Head of caudate nucleus (tissue), 42 donors: ENCODE measurements at places on chromosomes 5 and 9.

DNA sequence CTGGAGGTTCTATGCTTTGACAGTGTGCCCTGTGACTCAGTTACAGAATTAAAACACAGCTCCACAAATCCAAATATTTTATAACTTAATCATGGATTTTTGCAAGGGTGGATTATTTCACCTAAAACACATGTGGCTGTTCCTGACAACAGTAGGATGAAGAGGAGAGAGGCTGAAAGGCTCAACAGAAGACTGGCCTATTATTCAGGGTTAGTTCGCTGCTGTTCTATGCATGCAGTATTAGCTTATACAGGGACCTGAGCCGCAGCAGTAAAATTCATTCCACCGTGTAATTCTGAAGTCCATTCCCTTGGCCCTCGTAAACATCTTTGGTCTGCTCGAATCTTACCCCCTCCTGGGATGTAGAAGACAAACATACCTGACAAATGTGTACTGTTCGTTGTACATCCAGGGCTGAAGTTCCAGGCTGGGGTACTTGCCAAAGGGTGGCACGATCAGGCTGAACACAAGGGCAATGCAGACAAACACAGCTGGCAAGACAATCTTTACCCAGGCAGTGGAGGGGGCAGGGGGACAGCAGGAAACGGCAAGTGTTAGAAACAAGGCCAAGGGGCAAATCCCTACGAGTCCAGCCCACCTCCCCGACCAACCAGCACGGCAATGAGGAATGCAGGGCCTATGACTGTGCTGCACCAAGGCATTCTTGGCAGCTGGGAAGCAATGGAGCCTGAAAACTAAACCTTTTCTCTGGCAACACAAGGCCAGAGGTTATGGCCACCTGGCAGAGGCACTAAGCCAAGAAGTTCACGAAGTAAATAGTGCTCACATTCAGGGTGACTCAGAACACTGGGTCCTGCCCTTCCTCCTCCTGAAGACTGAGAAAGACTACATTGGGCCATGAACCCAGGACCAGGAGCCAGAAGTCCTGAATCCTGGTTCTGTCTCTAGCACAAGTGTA is 46.8 kb downstream of the NIPSNAP3B start:
- DNase-seq, result peak; percentile 24

DNA sequence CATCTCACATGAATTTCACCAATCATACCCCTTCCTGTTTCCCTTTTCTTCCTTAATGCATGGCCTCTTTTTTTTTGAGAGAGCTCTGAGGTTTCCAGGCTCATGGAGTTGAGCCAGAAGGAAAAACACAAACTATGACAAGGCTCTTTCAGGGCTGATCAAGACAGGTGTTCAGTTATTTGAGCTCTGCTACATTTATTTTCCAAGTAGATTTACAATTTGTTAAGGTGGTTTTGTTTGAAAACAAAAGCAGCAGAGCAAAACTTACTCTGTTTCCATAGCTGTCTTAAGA is 62.4 kb upstream of the IL7R start:
- DNase-seq, result no peak

- DNase-seq, result no peak
Measured at GRCh38 chr5:6222121-6222520, 156.2 kb downstream of the MED10 start.

DNA sequence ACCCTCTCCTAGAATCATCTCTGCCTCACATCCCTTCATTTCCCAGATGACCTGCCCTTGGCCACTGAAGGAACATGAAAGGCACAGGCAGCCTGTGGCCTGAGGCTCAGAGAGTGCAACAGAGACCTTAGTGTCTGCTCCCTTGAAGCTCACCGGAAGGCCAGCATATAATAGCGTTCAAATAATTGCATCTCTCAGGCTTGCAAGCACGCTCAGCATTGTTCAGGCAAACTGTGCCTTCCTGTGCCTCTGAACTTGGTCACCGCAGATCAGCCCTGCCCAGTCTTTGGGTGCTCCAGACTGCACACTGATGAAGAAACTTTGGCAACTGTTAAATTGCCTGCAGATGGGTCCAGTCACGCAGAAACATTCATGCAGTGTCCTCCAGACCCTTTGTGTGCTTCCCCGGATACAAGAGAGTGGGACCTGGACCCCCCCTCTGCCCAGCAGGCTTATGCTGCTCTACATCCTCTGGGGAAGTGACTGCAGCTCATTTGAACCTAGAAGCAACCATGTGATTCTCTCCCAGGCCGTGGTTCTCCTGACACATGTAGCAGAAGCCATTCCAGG is 216.0 kb upstream of the ANKRD55 start:
- no peak for DNase-seq

DNA sequence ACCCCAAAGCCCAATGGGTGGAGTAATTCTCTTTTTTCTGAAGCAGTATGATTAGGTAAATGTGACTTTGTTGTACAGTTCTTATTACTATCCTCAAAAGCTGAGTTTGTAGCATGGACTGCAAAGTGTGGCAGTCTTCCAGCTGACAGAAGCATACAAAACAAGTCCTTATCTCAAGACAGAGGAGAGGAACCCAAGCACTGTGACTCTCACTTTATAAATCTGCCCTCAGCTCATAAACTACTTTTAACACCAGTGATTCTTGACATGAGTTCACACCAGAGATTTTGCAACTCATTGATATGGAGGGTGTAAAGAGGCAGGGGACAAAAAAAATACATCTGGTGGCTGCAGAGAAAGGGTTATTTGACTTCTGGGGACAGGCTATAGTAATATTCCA is 251.6 kb downstream of the NTRK2 start:
- DNase-seq, result no peak

DNA sequence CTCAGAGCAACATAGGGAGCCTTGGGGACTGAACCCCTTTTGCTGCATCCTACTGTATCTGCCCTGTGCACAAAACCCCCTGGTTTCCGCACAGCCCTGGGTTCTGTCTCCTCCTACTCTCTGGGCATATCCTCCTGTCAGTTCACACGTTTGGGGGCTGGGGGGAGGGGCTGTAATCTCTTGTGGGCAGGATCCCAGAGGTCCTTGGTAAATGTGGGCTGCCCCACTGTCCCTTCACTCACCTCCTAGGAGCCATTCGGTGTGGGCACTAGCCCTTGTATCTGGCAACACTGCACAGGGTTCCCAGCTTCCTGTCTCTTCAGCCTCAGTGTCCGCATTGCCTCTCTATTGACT is 271.8 kb upstream of the DMAC1 start:
- DNase-seq, result no peak

- no peak for DNase-seq
Measured at GRCh38 chr9:75941066-75941465, 50.6 kb downstream of the PCSK5 start.

- peak; percentile 31 for DNase-seq
Measured at GRCh38 chr9:92633614-92634278, 36.2 kb downstream of the IPPK start.

DNA sequence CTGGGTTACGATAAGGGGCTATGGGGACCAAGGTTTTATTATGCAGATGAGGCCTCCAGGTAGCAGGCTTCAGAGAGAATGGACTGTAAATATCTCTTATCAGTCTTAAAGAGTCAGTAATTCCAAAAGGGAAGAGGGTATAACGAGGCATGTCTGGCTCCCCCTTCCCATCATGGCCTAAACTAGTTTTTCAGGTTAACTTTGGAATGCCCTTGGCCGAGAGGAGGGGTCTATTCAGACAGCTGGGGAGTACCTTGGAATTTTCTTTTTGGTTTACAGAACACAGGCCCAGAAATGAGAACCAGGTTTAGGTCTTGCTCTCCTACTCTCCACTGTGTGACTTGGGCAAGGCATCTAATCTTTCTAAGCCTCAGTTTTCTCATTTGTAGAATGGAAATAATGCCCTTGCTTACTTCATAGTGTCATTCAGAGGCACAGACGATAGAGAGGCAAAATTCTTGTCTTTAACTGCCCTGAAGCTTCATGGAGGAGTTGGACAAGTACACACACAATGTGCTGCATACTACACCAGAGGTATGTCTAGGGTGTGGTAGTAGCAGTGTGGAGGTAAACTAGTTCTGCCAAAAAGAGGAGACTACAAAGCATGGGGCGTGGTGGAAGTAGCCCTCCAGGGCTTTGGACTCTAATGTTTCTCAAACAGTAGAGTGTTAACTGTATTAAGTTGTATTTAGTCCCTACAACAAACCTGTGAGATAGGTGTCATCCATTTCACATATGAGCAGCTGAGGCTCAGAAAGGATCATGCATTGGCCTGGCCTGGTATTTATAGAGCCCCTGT is 45.5 kb downstream of the IRF1 start:
- no peak for DNase-seq

DNA sequence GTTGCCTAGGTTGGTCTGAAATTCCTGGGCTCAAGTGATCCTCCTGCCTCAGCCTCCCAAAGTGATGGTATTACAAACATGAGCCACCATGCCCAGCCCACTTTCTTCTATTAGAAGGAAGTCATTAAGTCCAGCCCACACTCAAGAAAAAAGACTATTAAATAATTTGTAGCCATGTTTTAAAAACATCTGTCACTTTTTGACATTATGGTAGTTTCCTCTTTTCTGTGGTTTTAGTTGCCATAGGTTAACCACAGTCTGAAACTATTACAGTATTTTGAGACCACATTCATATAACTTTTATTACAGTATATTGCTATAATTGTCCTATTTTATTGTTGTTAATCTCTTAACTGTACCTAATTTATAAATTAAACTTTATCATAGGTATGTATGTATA is 31.9 kb upstream of the C5orf24 start:
- no peak for DNase-seq

DNA sequence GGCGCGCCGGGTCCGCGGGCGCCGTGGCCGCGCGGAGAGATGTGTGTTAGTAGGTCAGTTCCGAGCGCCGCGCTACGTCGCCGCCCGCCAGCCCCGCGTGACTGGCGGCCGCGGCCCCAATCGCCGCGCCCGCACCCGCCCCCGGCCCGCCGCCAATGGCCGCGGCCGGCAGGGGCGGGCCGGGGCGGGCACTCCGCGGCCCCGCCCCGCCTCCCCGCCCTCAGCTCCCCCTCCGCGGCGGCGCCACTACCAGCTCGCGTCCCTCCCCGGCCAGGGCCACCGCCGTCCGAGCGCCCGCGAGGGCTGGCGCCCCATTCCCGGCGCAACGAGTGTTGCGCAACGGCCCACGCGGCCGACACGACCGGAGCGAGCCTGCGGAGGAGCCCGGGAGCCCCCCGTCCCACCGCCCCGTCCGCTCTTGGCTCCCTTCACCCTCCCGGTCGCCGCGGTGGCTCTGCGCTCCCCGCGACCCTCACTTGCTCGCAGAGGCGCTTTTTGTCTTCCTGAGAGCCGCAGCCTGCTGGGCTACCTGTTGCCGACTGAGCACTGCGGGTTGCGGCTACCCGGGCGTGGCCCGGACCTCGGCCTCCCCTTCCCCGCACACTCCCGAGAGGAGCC is at the start of gene NFIL3:
TSS of gene NFIL3 (minus strand) at position 48 of the 618 bp plus-strand sequence. CDS start 13,098 bp downstream, outside the sequence.
- DNase-seq, result peak; percentile 87

DNA sequence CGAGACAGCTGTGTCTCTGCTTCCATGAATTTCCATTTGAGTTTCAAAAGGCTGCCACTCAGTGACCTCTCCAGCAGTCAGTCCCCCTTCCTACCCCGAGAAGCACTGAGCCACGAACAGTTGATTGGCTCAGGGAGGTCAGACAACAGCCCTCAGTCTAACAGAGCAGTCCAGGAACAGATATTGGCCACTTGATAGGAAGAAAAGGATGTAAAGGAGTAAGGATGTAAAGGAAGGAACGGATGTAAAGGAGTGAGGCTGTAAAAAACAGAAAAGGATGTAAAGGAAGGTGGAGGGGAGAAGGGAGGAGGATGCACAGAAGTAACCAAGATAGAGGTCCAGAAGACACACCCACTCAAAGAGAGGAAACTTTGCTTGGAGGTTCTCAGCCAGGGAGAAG is 3.2 kb upstream of the NR4A3 start:
- DNase-seq, result no peak

GRCh38 chr5:14547666-14548065 is 33.9 kb upstream of the OTULINL start:
- DNase-seq, result no peak
